ENCODE measurements at places on chromosomes 5 and 9.

DNA sequence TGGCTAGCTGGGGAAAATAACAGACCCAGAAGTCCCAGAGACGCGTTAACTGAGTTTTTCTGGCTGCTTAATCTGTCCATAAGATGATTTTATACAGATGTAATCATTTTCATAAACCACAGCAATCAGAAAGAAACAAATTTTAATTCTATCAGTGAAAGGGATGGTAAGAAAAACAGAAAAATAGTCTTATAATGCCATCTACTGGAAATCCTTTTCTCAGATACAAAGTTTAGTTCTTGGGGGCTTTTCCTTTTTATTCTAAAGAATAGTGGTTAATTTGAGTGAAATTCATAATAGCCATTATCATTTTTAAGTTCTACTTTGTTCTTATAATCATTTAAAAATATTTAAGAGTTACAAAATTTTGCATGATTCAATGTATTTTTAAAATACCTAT, 44.4 kb downstream of the DROSHA start:
- no peak for DNase-seq

- peak; percentile 35 for DNase-seq
Observed at GRCh38 chr5:126746290-126746689, 30.6 kb upstream of the LMNB1 start.

DNA sequence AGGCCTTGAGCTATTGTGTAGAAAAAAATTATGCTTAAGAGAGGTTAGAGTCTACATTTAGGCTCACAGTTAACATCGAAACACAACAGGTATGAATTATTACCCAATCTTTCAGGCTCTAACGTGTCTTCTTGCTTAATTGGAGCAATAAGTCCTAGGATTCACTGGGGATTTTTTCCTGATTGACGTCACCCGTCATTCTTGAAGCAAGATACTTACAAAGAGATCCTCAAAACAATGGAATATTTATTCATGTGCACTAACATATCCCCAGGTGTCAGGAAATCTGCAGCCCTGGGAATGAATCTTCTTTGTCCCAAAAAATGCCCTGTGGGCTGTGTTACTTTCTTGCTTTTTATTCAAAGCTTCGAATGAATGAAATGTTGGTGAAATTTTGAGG, 413.5 kb downstream of the NFIB start:
- DNase-seq, result no peak

DNA sequence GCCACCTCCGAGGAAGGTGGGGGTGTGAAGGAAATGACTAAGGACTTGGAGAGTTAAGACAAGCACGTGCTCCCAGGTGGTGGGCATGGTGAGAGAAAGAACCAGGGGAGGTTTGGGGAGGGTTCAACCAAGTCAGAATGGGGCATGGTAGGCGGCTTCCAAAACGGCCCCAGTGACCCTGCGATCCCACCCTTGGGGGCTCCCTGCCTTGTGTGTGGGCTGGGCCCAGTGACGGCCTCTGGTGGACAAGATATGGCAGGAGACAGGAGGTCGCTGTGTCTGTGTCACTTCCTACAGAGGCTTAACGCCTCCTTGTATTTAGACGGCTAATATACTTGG, 51.3 kb upstream of the IRX4 start:
- DNase-seq, result no peak

GRCh38 chr9:21326526-21327139, 8.6 kb downstream of the KLHL9 start:
- DNase-seq, result peak; percentile 43

DNA sequence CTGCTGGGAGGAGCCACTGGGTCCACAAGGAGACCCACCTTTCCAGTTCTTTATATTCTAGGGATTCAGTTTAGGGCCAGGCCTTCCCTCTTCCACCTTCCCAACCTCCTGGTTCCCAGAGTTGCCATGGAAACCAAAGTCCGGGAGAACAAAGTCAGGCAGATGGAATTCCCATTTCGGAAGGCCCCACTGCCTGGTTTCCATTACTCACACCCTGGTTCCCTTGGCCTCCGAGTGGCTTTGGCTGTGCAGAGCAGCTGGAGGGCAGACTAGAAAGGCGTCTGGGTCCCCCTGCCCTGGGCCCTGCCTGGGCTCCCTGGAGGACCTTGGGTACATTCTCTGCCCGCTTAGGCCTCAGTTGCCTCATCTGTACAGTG, 136.1 kb downstream of the RGS3 start:
- no peak for DNase-seq

DNA sequence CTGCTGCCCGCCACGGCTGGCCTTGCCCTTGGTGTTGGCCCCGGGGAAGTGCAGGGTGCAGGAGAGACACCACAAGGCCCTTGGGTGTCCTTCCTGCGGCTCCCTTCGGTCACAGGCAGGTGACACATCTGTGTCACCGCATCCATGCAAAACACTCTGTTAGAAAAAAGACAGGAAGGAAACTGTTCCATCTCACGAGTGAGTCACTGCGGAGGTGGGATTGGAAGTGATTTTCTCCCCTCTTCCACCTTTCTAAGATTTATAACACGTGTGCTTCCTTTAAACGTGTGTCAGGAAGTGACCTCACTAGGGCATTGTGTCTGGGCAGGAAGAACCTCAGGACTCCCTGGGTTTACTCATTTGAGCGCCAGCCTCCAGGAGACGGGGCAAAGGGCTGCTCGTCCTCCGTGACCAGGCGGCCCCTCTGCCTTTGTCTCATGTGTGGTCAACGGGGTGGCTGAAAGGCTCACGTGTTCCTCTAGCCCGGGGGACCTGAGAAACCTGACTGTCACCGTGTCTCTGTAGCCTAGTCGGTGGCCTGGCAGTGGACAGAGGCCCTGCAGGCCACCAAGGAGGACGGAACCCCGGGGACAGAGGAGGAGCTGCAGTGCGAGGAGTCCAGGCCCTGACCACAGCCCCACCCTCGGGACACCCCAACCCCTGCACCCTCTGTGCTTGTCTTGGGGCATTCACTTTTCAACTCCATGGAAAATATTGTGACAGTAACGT, 4.9 kb upstream of the LCN1 start:
- no peak for DNase-seq

DNA sequence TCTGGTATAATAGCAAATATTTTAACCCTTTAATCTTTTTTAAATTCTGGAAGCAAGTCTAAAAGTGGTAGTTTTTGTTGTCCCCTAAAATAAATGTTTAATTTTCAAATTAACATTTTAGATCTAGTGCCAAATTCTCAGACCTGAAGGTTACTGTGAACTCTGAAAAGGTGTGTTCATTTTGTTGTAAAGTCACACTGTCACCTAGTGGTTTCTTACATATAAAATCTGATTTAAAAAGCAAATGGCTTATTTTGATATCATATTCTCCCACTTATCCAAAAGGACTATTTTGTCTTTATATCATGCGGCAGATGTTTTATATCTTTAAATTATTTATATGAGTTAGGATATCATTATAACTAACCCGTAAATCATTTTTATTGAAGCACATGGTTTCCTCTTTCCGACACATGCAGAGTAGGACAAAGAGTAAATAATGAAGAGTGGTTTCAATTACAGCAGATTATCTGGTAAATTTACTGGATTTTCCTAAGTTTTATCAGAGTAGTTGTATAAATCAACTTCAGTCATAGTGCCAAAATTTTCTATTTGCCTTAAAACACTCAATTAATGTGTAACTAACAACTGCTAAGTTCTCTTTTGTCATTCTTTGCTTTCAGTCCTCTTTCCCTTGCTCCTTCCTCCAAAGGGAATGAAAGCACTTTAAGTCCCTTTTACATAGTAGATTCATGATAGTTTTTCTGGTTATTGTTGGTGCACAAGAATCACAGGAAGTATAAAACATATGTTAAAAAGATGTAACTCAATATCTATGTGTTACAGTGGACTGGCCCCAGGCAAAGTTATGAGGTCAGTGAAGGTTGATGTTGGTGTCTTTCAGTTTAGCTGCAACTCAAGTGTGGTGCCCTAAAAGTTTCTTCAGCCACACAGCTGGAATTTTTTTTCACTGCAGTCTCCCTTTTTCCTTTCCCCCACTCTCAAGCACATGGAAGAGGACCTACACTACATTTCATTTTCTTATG, 189.6 kb downstream of the COX7C start:
- DNase-seq, result peak; percentile 36

DNA sequence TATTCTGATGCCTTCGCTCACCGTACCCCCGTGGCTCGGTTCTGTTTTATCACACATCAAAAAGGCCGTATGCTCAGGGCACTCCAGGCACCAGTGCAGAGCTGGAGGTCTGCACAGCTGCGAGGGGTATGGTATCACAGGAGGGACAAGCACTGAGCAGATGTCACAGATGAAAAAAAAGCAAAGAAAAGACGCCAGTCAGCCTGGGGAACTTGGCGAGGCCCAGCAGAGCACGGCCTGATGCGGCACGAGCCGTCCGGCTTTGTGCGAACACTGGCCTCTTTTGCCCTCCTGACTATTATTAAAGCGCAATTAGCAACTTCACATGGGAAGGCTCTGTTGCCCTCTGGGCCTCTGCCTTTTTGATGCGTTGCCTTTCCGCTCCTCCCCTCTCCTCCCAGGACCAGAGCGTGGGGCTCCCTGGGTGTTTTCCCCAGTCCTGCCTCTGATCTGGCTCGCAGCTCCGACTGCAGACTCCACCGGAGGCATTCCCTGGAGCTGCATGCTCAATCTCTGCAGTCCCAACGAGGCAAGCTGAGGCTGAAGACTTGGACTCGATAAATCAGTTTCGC, 44.4 kb downstream of the AK8 start:
- DNase-seq, result no peak

DNA sequence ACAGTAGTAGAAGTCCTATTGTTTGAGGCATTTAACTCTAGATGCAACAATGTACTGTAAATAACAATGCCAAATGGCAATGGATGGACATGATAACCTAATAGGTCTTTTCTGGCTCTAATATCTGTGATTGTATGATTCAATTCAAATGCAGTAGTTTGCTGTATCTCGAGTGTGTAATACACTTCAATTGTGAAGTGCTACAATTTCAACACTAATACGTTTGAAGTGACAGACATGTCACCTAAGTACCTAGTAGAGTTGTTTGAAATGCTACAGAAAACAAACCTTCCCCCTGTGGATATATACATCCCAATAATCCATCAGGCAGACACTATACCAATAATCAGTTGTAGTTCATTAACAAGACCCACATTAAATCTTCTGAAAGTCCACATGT, 305.9 kb upstream of the ITGA1 start:
- DNase-seq, result no peak

GRCh38 chr5:161305601-161306000, 240.9 kb downstream of the GABRB2 start:
- no peak for DNase-seq

- DNase-seq, result no peak
Observed at GRCh38 chr9:16623989-16624743, 246.3 kb downstream of the BNC2 start.

DNA sequence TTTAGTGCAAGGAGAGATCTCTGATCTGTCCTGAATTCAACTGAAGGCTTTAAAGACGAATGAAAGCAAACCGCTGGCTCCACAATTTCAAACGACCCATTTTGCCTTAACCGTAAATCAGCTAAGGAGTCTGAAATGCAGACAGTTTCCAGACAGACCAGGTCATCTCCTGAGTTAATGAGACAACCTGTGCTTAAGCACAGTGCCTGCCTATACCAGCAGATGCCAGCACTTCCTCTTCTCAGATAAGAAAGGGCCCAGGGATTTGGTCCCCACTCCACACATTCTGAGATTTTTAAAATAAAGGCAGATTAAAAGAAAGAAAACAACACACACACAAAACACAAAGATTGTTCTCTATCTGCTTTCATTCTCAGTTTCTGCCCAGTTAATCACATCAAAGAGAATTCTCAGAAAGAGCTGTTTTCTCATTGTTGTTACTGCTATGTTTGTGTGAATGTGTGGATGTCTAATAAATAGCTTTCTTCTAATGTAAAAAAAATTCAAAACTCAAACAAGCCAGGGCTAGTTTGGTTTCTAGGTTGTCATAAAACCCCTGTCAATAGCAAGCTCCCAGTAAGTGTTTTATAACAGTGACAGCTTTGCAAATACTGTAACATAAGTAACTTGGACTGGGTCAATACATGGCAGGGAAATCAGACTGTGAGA, 157.7 kb upstream of the SLC24A2 start:
- DNase-seq, result no peak

Measured in left kidney (tissue), 8 donors.